Left ventricle myocardium superior (tissue), 1 donor: ENCODE measurements at places on chromosomes 2 and 18. TPM values are rescaled to one million over a fixed set of nuclear protein-coding genes. Genes with fewer than 3 reads are reported as not detected.

Gene DNAJB2
- 74.9 TPM for total RNA-seq

DNA sequence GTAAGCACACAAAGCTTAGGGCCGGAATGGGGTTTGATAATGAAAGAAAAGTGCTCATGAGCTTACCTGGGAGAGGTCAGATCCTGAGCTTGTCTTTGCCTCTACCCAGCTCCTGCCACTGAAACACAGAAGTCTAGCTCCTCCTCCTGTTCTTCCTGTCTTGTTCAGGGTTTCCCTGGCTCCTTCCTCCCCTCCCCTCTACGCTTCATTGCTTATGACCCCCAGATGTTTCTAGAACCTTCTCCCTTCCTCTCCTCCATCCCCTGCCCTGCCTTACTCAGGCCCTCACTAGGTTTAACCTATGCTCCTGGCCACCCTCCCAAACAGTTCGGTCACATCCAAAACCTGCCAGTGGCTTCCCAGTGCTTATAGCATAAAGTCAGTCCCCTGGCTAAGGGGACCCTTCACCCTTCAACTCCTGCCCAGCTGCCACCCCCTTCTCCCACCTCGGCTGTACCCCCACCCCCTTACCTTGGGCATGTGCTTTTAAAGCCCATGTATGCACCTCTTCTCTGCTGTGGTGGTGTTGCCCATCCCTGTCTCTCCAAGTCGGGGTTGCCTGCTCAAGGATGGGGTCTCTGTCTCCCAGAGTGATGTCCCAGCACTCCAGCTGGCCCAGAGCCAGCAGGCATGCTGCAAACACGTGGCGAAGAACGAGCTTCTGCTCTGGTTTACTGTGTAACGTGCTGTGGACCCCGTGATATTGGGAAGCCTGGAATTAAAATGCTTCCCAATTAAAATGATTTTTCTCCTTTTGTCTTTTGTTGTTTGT is 233.6 kb downstream of the TPGS2 start:
- peak; percentile 60 for DNase-seq

GRCh38 chr2:55054106-55054875 is 4.0 kb upstream of the RTN4 start:
- DNase-seq = no peak

GRCh38 chr18:9792565-9793245 is 84.6 kb downstream of the RAB31 start:
- no peak for DNase-seq

Gene C2orf66
- not detected for total RNA-seq

DNA sequence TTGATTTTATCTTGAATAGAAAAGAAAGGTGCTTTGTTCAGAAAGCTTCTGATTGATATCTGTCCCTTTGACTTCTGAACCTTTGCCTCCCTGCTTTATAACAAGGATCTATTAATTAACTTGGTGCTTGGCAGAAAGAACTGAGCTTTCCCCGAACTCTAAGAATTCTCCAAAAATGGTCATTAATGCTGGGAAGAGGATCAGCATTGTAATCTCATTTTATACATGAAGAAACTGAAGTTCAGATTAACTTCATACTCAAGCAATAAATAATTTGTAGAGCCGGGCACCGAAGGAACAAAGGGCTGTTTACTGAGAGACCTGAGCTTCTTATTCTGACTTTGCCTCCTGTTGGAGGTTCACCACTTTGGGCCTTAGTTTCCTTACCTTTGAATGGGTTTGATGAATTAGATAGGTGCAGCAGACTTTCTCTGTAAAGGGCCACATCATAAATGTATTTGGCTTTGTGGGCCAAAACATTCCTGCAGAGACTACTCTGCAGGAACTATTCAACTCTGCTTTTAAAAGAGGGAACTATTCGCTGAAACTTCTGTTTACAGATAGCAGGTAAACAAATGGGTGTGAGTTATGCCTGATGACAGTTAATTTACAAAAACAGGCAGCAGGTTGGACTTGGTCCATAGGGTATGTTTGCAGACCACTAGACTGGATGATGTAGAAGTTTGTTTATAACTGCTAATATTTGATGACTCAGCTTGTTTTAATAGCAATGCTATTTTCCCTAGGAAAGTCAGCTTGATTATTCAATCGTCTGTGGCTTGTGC is 272.9 kb downstream of the TGIF1 start:
- no peak for DNase-seq

Gene PLA2R1
- 2.9 TPM for total RNA-seq

DNA sequence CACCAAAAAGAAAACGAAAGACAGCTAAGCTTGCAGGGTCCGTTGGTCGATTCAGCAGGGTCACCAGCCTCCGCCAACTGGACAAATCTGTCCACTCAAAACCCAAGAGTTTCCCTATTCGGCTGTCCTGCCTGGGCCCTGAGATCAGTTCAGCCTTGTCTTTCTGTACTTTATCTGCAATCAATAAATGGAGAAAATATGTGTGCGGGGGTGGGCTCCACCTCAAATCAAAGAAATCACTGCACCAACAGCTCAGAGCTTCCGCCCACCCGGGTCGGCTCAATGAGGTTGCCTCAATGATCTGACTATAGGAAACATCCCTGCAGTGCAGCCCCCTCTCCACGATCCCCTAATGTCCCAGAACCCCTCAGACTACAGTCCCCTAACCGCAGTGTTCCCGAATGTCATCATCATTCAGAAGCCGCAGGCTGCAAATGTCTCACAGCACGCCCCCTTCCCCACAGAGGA is 447 bp downstream of the GGCX start:
- DNase-seq = no peak

- no peak for DNase-seq
Observed at GRCh38 chr2:136013955-136014354, 28.5 kb upstream of the DARS1 start.

DNA sequence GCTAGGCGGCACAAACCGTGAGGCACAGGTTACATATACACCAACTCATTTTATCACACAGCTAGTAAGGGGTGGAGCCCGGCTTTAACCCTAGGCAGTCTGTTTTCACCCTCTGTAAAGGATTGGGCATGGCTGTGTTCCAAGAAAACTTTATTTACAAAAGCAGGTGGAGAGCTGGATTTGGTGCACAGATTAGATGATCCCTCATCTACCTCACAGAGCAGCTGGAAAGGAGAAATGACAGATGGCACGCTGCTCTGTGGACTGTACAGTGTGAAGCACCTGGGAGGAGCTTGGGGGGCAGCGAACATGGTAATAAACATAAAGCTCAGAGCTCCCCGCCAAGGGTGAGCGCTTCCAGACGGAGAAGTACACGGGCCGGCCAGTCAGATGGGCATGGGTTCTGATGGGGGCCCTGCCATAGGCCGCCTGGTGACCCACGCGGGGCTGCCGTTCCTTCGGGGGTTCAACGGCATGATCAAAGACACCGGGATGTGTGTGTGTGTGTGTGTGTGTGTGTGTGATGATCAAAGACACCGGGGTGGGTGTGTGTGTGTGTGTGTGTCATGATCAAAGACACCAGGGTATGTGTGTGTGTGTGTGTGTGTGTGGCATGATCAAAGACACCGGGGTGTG is 862 bp upstream of the TMEM177 start:
- no peak for DNase-seq

Gene ASB18
- total RNA-seq = 3.8 TPM

GRCh38 chr2:162838136-162838497 is 450 bp downstream of the KCNH7 start:
- no peak for DNase-seq
